ENCODE measurements at places on chromosomes 7 and 10.

GRCh38 chr10:117519879-117520278 lies 22.7 kb upstream of the EMX2 start:
- DNase-seq: no peak

- DNase-seq: no peak
Measured at GRCh38 chr10:110323503-110323902, 18.8 kb upstream of the SMNDC1 start.

DNA sequence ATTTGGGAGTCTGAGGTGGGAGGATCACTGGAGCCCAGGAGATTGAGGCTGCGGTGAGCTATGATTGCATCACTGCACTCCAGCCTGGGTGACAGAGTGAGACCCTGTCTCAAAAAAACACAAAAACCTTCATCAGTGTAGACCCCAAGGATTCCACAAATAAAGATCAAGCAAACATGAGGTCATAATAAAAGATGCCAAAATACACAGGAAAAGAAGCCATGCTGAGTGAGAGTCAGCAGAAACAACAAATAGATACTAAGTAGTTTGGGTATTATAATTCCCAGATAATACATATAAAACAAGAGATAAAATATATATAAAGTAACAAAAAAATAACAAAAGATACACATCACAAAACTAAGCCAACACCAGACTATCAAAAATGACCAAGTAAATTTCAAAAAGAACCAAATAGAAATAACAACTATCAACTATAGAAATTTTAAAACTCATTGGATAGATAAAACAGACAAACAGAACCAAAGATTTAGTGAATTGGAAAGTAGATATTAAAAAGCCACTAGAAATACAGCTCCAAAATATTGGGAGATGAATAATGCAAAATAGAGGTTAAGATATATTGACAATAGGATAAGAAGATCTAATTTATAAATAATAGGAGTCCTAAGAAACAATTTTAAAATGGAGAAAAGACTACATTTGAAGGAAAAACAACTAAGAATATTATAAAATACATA lies 48.9 kb upstream of the FHIP2A start:
- no peak for DNase-seq

GRCh38 chr10:124971276-124971675 lies 29.4 kb downstream of the ZRANB1 start:
- DNase-seq: no peak

- no peak for DNase-seq
Measured at GRCh38 chr10:38093816-38094157, 350 bp upstream of the ZNF37A start.

GRCh38 chr10:125709553-125710474 lies 9.7 kb upstream of the EDRF1 start:
- DNase-seq: no peak

DNA sequence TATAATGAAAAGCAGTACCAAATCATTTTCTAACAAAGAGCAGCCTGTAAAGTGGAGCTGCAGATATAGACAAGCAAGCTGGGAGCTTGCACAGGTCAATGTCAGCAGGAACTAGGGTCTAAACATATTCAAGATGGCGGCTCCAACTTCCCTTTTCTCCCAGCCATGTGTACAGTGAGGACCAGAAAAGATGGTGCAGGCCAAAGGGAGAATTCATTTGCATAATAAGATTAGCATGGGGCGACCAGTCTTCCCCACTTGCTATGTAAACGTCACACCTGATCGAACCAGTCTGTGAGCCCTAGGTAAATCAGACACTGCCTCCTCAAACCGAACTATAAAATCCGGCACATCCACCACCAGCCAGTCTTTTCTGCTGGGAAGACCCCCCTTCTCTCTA lies 4.4 kb upstream of the RAPGEF5 start:
- no peak for DNase-seq

GRCh38 chr10:86389441-86390193 lies 23.0 kb upstream of the GRID1 start:
- no peak for DNase-seq

GRCh38 chr7:95577137-95577536 lies 19.2 kb downstream of the PDK4 start:
- DNase-seq: no peak

DNA sequence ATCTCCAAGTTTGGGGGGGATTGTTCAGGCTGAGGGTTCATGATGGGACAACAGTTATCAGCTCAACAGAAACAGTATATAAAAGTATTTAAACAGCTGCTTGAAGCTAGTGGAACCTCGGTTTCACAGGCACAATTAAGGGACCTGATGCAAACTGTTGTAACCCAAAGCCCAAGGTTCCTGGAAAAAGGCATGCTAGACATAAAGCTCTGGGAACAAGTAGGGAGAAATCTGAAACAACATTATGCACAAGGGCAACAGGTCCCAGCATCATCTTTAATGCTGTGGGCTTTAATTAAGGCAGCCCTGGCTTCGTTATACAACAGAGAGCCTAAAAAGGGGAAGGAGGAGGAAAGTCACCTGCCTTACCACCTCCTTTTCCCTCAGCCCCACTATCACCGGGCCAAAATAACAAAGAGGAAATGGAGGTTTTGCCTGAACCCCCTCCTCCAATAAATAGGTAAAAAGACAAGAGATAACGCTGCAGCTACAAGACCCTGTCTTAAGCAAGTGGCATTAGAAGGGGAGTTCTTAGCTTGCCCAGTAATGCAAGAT lies 83.2 kb upstream of the GPR22 start:
- DNase-seq: no peak

DNA sequence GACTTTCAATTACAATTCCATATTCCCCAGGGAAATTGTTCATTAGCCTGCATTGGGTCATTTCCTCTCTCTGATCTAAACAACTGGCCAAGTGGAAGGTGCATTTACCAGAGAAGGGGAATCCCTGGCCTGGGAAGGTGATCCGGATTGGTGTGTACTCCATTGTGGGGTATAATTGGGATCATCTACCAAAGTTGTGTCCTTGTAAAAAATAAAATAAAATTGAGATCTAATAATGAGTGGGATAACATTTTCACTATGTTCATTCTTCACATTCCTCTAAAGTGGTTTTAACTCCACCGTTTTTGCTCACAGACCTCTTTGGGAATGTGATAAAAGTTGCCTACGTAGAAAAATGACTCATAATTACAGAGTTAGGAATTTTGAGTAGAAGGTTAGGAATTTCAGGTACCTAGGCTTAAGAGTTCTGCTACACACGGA lies 22.8 kb downstream of the ARL5B start:
- no peak for DNase-seq

- no peak for DNase-seq
Measured at GRCh38 chr7:19871102-19871501, 97.7 kb upstream of the TMEM196 start.

GRCh38 chr7:115356139-115356746 lies 434.3 kb downstream of the MDFIC start:
- peak; percentile 47 for DNase-seq

- DNase-seq: no peak
Measured at GRCh38 chr7:122549578-122549977, 149.3 kb downstream of the RNF133 start.

- no peak for DNase-seq
Measured at GRCh38 chr7:123692471-123692877, 36.8 kb downstream of the LMOD2 start.

- DNase-seq: no peak
Measured at GRCh38 chr7:35968140-35968940, 167.5 kb downstream of the SEPTIN7 start.

Measured in NB4 (cell line).